ENCODE measurements at places on chromosomes 13 and 19. TPM values are rescaled to one million over a fixed set of nuclear protein-coding genes. Genes with fewer than 3 reads are reported as not detected.

DNA sequence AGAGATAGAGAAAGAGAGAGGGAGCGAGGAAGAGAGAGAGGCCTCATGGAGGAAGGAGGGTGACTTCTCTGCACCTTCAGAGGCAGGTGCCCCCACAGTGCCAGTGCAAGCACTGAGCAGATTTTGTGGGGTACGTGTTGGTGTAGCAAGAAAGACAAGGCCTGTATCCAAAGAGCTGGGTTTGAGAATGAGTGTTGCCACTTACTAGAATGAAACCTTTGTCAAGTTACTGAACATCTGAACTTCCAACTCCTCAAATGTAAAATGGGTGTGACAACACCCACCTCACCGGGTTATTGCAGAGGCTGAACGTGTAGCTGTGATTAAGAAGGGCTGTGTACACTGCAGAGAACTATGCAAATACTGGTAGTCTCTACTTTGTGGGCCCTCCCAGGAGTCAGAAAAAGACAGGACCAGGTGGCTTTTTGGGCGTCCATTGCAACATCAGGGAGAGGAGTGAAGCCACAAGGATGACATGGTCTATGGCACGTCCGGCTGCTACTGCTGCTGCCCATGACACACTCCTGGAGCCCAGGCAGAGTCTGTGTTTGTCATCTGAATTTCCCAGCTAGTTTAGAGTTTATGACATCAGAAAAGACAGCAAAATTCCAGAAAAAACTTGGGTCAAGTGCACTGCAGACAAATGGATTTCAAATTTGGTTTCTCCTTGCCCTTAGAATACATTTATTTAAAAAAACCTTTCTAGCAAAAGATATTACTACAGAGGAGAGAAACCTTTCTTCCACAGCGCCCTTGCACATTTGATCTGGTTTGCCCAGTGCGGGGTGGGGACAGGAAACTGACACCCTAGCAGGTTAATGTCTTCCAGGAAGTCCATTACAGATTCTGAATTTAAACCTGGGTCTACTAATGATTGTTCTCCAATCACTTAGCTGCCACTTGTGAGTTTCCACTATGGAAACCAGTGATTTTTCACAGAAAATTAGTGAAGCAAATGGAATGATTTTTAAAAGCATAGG lies 54.0 kb upstream of the ATP12A start:
- DNase-seq = no peak

GRCh38 chr13:71886880-71887279 lies 19.9 kb upstream of the DACH1 start:
- no peak for DNase-seq

CADM4 gene
- 40.7 TPM for polyA plus RNA-seq

FGF22 gene
- polyA plus RNA-seq = 0.19 TPM

RGL3 gene
- polyA plus RNA-seq = 148 TPM

- no peak for DNase-seq
These were observed 12.8 kb downstream of the SHC2 start for GRCh38 chr19:447816-448560.

GRCh38 chr13:97521726-97522125 lies 87.8 kb downstream of the RAP2A start:
- no peak for DNase-seq

DNA sequence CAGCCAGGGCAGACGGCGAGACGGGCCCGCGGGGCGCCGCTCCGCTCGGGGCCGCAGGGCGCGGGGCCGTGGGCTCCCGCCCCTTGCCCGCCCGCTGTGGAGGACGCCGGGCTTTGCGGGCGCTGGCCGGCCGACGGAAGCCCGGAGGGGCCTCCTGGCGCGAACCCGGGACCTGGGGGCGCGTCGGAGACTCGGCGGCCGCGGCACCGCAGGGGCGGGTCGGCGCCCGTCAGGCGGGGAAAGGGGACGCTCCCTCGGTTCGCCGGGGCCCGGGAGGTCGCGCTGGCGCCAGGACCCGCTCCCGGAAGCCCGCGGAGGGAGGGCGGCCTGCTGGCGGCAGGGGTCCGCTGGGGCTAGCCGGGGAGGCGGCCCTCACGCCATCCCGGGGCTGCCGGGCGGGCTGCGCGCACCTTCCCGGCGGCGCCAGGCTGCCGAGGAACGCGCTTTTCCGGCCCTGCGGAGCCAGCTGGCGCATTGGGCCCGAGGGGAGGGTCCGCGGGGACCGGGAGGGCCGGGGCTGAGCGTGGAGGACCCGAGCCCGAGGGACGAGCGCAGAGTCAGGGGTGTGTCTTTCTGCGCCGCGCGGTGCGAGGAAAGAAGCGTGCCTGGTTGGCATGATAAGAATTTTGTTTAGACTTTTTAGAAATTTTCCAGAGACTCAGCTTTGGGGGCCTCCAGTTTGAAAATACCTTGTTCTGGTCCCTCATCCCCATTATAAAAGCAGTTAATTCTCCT lies 511 bp downstream of the GARRE1 start:
- no peak for DNase-seq

- no peak for DNase-seq
These were observed 3.6 kb downstream of the CCDC124 start for GRCh38 chr19:17936379-17936778.

VSIG10L gene
- polyA plus RNA-seq = 4.2 TPM

PSG2 gene
- polyA plus RNA-seq = not detected

GRCh38 chr13:83327091-83327490 lies 555.2 kb downstream of the SLITRK1 start:
- no peak for DNase-seq

- DNase-seq = no peak
These were observed 6.7 kb downstream of the NANOS3 start for GRCh38 chr19:13883516-13884064.

CGB8 gene
- 0.18 TPM for polyA plus RNA-seq

GRCh38 chr13:24625331-24625731 lies 54.9 kb upstream of the ATP12A start:
- no peak for DNase-seq

DNA sequence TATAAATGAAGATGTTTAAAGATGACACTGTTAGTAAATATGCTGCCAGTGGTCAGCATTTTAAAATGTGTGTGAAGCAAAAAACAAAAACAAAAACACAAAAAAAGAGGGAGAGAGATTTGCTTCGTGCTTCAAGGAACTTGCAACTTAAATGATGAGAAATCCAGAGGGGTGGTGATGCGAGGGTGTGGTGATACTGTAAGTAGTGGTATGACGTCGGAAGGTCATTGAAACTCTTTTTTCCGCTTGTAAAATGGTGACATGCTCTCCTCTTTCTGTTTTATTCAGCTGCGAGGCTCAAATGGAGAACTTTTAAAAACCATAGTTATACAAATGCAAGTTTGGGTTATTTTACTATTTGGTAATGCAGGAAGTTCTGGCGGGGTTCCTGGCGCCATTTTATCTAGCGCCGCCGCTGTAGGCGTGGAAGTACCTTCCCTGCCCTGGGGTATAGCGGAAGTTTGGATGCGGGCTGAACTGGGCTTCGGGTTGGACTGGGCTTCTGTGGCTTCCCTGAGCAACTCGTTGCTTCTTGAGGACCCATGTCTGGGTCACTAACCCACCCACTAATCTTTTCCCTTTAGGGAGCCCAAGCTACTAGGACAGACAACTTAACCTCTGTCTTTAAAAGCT lies 34.8 kb downstream of the DGKH start:
- no peak for DNase-seq

GRCh38 chr13:99374994-99375737 lies 68.0 kb upstream of the GPR183 start:
- DNase-seq = no peak

DNA sequence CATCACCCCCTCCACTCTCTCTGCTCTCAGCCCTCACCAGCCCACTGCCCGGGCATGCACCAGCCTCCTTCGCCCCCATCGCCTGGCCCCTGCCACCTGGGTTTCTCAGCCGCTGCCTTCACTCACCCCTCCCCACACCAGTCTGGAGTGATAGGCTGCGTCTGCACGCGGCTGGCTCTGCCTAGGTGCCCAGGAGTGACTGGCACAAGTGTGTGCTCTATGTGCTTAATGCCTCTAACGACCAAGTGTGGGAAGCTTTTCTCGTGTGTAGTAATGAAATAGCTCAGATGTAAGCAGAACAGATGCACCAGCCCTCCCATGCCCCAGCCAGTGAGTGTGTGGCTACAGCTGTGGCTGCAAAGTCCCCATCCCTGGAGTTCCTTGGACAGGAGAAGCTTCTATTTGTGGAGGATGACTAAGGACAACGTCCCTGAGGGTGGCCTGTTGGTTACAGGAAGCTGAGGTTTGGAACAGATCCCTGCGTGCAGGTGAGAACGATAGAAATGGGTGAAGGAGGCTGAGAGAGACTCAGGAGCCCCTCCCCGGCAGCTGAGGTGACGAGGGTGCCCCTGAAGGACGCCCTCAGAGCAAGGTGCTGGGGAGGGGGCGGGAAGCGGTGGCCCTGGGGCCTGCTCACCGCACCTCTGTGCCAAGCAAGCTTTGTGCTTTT lies 35.6 kb downstream of the ATP11A start:
- no peak for DNase-seq

DNA sequence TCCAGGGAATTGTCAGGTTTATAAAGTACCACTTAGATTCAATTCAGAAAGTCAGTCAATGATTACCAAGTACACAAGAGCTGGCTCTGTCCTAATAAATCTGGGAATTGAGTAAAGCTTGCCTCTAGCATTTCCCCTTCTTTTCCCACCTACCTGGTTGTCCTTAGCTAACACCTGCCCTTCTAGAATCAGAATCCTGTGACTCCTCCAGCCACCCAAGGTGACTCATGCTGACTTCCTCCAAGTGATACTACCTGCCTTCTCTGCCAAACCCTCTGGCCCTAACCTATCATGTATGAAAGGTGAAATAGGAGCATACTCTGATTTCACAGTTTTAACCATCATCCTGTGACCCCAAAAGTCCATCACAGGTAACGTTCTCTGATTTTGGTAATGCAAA lies 151.2 kb downstream of the DIAPH3 start:
- DNase-seq = no peak

- no peak for DNase-seq
These were observed 4.2 kb upstream of the RNF113B start for GRCh38 chr13:98181111-98181815.

FXYD7 gene
- 0.82 TPM for polyA plus RNA-seq

- DNase-seq = no peak
These were observed 1163.3 kb upstream of the PRR20A start for GRCh38 chr13:55977436-55977835.

Measured in left renal pelvis (tissue), 4 donors.